ENCODE measurements at places on chromosomes 5 and 9. TPM values are rescaled to one million over a fixed set of nuclear protein-coding genes. Genes with fewer than 3 reads are reported as not detected.

DNA sequence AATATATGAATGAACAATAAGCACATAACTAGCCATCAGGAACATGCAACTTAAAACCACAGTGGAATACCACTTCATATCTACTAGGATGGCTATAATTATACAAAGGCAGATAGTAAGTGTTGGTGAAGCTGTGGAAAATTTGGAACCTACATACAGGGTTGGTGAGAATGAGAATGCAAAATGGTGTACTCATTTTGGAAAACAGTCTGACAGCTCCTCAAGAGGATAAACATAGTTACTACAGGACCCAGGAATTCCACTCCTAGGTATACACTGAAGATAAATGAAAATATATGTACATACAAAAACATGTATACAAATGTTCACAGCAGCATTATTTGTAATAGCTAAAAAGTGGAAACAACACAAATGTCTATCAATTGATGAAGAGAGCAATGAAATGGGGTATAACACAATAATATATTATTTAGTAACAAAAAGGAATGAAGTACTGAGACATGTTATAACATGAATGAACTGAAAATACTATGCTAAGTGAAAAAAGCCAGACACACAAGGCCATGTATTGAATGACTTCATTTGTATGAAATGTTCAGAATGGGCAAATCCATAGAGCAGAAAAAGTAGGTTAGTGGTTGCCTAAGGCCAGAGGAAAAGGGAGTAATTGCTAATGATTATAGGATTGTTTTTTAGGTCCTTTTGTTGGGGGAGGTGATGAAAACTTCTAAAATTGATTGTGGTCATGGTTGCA lies 31.2 kb upstream of the CDK5RAP2 start:
- DNase-seq = no peak

- no peak for DNase-seq
Measured at GRCh38 chr5:160496784-160497183, 75.1 kb downstream of the PTTG1 start.

DNA sequence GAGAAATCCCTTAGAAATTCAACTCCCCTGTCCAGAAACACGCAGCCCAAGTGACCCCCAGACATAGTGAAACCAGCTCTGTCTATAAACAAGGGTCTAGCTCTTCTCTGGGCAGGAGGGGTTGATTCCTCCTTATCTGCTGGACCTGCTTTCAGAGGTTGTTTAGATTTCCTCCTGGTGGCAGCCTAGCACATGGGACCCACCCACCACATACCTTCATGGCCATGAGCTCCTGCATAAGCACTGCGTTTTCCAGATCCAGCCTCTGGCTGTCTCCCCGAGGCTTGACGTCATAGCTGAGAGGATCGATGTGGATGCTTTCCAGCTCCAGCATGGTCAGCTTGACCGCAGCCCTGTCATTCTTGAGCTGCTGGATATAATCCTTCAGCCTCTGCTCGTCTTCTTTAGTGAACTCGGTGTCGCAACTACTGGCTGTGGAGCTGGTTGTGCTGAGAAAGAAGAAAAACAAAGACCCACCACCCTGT lies 77.0 kb downstream of the DCP2 start:
- no peak for DNase-seq

- no peak for DNase-seq
Measured at GRCh38 chr9:746661-747434, 94.6 kb upstream of the DMRT1 start.

- no peak for DNase-seq
Measured at GRCh38 chr9:76198336-76198735, 195.9 kb downstream of the RFK start.

GRCh38 chr5:4189317-4189716 lies 593.7 kb downstream of the IRX1 start:
- DNase-seq = no peak

- DNase-seq = no peak
Measured at GRCh38 chr5:74974451-74975091, 77.8 kb downstream of the GCNT4 start.

- DNase-seq = no peak
Measured at GRCh38 chr5:179860301-179860700, 1.7 kb upstream of the MRNIP start.

The RGMB gene
- total RNA-seq = 16.6 TPM

The MAMDC2 gene
- 7.2 TPM for total RNA-seq

The LCN9 gene
- not detected for total RNA-seq

The SLC28A3 gene
- total RNA-seq = 0.17 TPM

The BTNL9 gene
- 31.6 TPM for total RNA-seq
